ENCODE measurements at places on chromosomes 2 and 18.

GRCh38 chr2:1979138-1979537, 234.8 kb upstream of the PXDN start:
- no peak for DNase-seq

DNA sequence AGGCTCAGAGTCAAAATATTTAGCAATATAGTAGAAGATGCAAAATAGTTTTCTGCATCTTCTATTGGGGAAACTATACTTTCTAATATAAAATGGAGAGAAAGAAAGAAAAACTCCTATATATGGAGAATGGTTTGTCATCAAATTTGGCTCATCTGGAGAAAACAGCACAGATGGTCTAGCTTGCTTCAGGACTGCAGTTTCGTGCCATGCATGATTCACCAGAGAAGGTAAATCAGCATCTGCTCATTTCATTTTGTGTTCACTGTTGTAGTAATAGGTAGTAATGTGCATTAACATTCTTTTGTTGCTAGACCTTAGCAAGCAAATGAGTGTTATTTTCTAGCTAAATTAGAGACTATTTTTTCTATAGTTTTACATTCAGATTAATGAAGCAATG, 179.0 kb downstream of the ASXL3 start:
- DNase-seq, result no peak

DNA sequence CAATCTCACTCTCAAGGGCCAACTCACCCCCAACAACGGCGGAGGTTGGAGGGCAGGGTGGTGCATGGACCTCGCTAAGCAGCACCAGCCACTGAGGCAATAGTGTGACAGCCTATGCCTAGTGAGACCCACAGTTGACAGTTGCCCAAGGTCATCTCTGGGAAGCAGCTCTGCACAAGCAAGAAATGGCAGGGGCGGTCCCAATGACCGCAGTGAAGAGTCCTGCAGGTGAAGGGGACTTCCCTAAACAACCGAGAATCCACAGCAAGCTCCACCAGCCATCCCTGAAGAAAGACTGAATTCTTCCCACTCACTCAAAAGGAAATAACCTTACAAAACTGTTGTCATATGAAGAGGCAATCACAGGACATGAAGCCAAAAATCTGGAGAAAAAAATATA, 313.4 kb upstream of the ID2 start:
- DNase-seq, result no peak

- no peak for DNase-seq
Measured at GRCh38 chr2:13539296-13539695, 822.6 kb downstream of the TRIB2 start.

DNA sequence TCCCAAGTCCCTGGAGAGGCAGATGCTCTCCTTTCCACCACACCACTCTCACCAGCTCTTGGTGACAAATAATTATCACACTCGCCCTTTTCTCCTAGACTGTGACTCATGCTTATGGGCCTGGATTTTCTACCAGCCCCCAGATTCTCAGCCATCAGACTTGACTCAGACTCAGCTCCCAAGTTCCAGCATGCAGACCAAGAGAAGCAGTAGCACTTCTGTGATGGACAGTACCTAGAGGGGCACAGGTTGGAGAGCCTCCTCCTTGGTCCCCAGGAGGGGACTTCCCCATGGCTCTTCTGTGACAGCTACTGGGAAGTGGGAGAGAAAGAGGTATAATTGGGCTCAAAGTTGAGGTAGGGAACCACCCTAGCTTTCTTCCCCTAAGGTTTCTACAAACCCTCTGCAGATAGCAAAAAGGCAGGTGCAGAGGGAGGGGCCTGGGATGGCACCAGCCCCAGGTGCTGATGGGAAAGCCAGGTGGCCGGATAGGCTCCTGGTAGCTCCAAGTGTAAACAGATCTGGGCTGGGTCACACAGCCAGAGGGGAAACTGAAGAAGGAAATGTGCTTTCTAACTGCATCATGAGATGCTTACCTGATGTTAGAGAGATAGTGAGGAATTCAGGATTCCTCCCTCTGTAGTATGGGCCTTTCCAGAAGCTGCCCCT, 4.1 kb downstream of the TCF23 start:
- DNase-seq, result no peak

DNA sequence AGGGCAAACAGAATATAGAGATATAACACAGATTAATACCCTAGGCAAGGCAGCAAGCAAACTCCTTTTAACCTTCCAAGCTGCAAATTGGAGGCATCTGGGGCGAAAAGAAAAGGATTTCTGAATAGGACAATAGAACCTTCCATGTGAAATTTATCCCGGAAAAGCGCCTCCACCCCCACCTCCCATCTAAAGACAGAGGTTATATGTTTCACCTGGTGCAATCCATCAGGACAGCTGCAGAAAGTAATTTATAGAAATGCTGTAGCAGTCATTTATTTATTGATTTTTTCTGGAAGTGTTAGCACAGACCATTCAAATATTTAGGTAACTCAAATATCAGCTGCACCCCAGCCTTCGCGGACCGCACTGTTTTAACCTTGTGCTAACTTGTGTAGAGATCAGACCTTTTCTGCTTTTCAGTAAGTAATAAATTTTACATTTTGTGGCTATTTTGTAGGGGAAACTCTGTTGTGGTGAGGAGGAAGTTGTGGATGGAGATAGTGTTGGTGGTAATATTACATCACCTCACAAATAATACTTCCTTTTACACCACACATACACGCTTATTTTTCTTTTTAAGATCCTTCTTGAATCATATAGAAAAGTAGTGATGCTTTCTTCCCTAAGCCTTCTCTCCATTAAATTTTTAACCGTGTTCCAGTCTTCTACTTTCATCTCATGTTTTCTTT, 919.3 kb upstream of the CDH2 start:
- DNase-seq, result no peak
